K562 (cell line): ENCODE measurements at places on chromosomes 13 and 19. TPM values are rescaled to one million over a fixed set of nuclear protein-coding genes. Genes with fewer than 3 reads are reported as not detected.
A peak's percentile ranks its signal among the peaks of the same experiment; 100 is the strongest.

DNA sequence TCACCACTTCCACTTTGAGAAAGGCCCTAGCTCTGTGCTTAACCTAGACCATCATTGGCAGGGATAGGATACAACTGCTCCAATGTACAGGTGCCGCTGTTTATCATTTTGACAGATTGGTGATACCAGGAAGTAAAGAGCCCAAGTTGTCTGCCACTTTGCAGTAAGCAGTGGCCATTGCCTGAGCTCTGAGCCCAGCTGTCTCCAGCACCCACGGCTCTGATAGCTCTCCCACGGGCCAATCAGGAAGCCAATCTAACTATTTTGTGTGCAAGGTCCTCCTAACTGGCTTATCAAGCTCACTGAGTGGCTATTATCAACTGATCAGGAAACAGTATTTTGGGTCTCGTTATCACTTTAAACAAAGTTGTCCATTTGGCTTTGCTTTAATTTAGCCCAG is 181.1 kb downstream of the DCT start:
- no peak for DNase-seq

GRCh38 chr19:1470305-1471009 is 8.6 kb downstream of the C19orf25 start:
- DNase-seq = peak; percentile 75

DNA sequence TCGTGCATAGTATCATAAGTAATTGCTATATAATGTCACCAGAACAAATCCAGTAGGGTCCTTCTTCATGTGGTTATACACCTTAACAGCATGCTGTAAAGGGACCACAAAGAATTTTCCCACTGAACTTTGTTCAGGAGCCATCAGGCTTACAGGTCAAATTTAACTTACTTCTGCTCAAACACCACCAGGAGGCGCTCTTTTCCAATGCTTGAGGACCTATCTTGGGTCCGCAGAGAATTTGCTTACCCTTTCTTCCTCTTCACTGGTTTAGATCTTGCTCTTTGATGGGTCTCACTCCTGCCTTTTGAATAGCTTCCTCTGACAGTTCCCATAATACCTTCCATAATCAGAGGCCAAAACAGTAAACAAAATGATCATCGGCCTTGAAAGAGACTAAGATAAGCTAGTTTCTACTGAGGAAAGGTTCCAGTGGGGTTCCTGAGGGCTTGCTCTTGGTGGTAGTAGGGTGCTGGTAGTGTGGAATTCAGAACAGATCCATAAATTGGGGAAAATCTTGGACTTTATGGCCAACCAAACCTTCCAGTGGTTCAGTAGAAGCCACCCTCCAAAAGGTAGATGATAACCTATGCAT is 37.4 kb downstream of the SCGB2B2 start:
- peak; percentile 45 for DNase-seq

GRCh38 chr13:111908361-111908760 is 158.6 kb upstream of the SOX1 start:
- DNase-seq = no peak

DNA sequence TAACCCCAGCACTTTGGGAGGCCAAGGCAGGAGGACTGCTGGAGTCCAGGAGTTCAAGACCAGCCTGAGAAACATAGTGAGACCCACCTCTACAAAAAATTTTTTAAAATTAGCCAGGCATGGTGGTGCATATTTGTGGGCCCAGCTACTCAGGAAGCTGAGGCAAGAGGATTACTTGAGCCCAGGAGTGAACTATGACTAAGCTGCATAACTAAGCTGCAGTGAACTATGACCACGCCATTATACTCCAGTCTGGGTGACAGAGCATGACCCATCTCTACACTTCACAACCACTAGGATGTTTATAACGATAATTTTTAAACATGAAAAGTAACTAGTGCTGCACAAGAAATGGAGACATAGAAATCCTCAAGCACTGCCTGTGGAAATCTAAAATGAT is 352.7 kb upstream of the SGCG start:
- no peak for DNase-seq

GRCh38 chr13:35882722-35883497 is 248.3 kb downstream of the DCLK1 start:
- DNase-seq = no peak

DNA sequence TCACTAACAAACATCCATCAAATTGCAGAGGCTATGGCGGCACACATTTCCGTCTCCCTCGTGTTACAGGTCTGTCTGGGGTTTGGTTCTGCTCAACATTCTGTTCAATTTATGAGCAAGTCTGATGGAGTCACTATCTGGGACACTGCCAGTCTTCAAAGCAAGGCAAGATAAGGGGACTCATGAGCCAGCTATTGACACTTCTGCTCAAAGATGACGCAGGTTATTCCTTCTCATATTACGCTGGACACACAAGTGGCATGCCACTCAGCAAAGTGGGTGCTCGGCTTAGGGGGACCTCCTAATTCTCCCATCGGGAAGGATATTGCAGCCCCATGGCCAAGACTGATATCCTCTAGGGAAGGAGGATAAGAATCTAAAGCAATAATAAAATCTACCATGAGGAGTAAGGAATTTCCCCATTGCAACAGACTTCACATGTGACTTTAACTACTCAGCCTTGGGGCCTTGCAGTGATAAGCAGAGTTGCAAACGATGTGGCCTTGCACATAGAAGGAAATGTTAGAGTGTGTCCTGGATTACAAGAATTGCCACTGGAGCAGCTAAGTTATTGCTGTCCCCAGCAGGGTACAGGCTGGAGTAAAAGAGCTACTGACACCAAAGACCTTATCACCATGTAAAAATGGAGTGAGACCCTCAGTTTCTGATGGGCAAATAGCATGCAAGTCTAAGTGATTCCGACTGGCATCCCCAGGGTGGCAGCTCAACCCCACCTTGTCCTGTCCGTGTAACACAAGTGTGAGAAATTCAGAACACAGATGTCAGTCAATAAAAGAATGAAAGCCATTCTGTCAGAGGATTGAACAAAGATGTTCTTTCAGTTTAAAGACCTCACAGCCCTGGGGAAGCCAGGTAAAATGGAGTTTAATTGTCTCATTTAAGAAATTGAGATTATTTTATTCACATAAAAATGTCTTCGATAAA is 306.1 kb downstream of the IRS2 start:
- no peak for DNase-seq

DNA sequence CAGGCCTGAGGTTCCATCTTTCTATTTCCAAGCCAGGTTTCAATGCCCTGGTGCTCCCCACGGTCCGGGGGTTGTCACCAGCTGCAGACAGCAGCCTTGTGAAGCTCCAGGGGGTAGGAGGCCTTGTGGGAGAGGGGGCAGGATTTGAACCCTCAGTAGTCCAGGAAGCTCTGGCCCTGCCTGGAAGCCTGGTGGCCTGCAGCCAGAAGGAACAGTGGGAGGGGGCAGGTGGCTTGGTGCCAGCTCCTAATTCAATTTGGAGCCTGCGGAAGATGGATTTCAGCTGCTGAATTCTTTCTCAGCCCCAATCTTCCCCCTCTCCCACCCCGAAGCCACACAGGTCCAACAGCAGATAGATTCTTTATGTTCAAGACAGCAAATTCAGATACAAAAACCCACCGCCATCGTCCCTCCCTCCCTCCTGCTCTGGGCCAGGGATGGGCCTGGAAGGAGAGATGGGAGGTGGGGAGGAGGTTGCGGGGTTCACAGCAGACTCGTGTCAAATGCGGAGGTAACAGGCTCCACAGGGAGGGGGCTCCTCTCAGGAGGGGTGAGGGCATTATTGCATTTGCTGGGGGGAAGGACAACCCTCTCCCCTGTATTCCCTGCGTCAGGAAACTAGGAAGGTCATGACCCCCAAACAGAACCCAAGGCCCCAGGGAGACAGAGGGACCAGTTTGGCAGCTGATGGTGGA is 2.4 kb upstream of the PTGER1 start:
- no peak for DNase-seq

GRCh38 chr13:61179741-61180140 is 235.9 kb downstream of the PCDH20 start:
- DNase-seq = no peak

DNA sequence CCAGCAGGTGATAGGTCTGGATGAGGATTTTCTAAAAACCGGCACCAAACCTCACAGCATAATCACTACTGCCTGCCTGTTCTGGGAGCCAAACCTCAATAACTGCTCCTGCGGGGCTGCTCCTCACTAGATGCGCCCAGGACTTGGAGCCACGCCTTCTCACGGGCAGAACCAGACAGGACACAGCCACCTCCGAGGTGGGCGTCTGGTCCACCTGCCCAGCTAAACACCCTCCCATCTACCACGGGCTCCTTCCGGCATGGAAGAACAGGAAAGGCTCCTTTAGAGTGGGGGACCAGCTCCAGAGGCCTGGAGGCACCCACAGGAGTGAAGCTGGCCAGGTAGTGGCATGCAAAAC is 73.5 kb downstream of the PEPD start:
- DNase-seq = no peak

DNA sequence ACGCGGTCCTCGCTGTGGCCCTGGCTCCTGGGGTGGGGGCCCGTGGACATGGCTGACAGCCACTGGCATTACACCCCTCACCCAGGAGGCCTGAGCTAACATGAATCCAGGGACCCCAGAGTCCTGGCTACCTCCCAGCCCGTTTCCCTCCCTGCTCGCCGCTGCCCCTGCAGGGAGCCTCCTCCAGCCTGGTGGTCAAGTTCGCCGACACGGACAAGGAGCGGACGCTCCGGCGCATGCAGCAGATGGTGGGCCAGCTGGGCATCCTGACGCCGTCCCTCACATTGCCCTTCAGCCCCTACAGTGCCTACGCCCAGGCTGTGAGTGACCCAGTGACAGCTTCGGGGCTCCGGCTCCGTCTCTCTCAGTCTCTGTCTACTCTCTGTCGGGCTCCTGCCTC is 56.6 kb downstream of the CELF5 start:
- no peak for DNase-seq

GRCh38 chr13:65592731-65593130 is 1637.4 kb downstream of the PCDH9 start:
- DNase-seq = no peak

DNA sequence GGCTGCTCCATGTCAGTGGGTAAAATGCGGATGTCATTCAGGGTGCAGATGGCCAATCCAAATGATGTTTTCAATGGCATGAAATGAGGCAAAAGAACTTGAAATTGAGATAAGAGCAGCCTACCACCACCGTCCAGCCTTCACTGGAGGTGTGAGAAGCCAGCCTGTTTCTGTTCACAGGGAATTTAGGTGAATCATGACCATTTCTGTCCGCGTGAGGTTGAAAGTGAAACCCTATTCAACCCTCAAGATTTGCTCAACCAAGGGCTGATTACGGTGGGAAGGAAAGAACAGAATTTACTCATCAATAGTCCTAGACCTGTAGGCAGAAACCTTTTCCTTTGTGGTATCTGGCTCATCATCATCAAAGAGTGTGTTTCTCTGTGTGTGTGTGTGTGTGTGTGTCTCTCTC is 370.7 kb downstream of the COG6 start:
- no peak for DNase-seq

DNA sequence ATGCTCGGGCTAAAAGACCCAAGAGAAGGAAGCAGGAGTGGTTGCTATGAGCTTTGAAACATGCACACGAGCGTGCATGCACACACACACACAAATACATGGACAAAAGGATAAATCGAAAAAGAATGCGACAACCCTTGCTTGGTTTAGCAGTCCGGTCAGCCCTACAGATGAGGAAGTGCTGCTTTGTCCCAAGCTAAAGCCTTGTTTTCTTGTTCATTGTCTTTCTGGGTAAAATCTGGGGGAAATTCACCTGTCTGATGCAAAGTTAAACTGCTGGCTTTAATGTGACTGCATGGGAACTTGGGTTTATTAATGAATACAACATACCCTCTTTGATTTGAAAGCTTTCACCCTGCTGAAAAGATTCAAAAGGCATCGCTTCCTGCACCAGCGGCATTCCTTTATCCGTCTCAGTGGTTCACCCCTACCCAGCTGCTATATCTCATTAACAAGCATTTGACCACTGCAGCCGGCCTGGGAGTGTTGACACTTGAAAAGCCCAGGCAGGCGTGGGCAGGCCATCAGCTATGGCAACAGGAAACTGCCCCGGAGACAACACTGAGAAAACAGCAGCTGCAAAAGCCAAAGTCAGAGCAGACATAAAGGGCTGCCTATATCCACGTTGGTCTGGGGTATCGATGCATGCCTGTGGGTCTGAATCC is 301.7 kb downstream of the NDFIP2 start:
- no peak for DNase-seq

- DNase-seq = peak; percentile 49
Measured at GRCh38 chr19:35388277-35389054, 17.6 kb downstream of the GPR42 start.

- no peak for DNase-seq
Measured at GRCh38 chr19:10575011-10575716, 6.4 kb upstream of the CDKN2D start.

GRCh38 chr13:22064854-22065620 is 394.2 kb downstream of the FGF9 start:
- DNase-seq = no peak

Gene SULT2A1
- 0.16 and 0.18 TPM in 2 replicates for total RNA-seq

Gene SYT5
- total RNA-seq = 19.9 and 20.9 TPM in 2 replicates

Gene ZNF77
- 6.7 and 6.8 TPM in 2 replicates for total RNA-seq

Gene ZNF772
- total RNA-seq = 1.2 and 1.3 TPM in 2 replicates

Gene ZNF627
- total RNA-seq = 10.0 and 10.6 TPM in 2 replicates

Gene RYR1
- 5.3 and 7.4 TPM in 2 replicates for total RNA-seq

Gene NCR1
- 0.92 and 1.5 TPM in 2 replicates for total RNA-seq

Gene REEP6
- 64.2 and 66.3 TPM in 2 replicates for total RNA-seq

Gene PNMA8B
- 0.02 TPM in 1 of 2 replicates, not detected in the other for total RNA-seq

Gene UPK1A
- not detected in 2 replicates for total RNA-seq

Gene CELF5
- total RNA-seq = 0.29 and 0.49 TPM in 2 replicates

Gene ZNF729
- total RNA-seq = not detected in 2 replicates

Gene LRG1
- 11.5 and 11.7 TPM in 2 replicates for total RNA-seq

Gene FAM124A
- not detected in 2 replicates for total RNA-seq

Gene TLE6
- 1.8 TPM in 2 replicates for total RNA-seq

Gene PLPP2
- 3.9 and 4.4 TPM in 2 replicates for total RNA-seq

Gene NXNL1
- total RNA-seq = not detected in 2 replicates

Gene IGFL2
- total RNA-seq = 0.47 and 0.75 TPM in 2 replicates

Gene CD37
- 11.0 and 12.0 TPM in 2 replicates for total RNA-seq

Gene KLF12
- 0.07 and 0.09 TPM in 2 replicates for total RNA-seq

Gene NCAN
- total RNA-seq = 0.04 and 0.07 TPM in 2 replicates

Gene ZNRF4
- total RNA-seq = not detected in 2 replicates

Gene OR10H4
- total RNA-seq = not detected in 2 replicates

Gene LGALS14
- not detected in 2 replicates for total RNA-seq
